ENCODE measurements at places on chromosomes 3 and 15.

GRCh38 chr15:38883987-38884386 lies 319.4 kb upstream of the RASGRP1 start:
- DNase-seq = no peak

GRCh38 chr3:173685456-173685855 lies 287.9 kb downstream of the NLGN1 start:
- no peak for DNase-seq

DNA sequence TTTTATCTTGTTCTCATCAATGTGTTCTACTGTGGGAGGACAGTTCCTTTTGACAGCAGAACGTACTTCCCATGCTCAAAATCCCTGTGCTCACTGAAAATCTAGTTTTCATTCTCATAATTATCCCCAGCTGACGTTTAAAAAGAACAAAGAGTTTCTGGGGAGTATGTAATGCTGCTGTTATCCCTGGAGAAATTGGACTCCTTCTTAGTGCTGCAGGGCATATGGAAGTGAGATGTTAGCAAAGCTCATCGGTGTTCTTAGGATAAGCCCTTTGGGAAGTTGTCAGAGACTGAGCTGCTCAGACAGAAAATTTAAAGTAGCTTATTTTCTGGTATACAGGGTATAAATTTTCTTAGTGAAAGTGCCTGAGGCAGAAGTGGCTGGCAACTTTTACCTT lies 66.5 kb downstream of the CDAN1 start:
- no peak for DNase-seq

GRCh38 chr3:3074551-3075257 lies 35.5 kb downstream of the IL5RA start:
- no peak for DNase-seq

- DNase-seq = no peak
These were observed 21.3 kb downstream of the ITGA11 start for GRCh38 chr15:68410466-68411342.

- no peak for DNase-seq
These were observed 336.2 kb upstream of the TPM1 start for GRCh38 chr15:62706317-62706716.

- no peak for DNase-seq
These were observed 57.6 kb upstream of the MEX3B start for GRCh38 chr15:82103468-82103867.

- DNase-seq = peak; percentile 4
These were observed 223.6 kb upstream of the PDZRN3 start for GRCh38 chr3:73848173-73848906.

DNA sequence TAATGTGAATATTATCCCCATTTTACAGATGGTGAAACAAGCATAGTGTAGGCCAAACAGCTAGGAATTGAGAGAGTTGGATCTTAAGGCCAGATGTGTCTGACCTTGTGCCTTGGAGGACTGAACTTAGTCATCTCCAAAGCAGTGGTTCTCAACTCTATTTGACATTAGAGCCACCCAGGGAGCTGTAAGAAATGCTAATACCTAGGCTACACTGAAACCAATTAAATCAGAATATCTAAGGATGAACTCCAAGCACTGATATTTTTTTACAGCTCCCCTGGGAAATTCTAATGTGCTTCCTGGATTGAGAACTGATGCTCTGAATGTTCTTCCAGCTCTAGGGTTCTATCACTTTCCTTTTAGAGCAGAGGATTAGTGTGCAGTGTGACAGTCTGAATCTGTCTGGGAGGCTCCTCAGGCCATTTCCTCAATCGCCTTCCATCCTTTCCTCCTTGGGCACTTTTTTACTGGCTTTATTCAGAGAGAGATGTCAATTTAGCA lies 32.3 kb downstream of the POLR2M start:
- DNase-seq = no peak

DNA sequence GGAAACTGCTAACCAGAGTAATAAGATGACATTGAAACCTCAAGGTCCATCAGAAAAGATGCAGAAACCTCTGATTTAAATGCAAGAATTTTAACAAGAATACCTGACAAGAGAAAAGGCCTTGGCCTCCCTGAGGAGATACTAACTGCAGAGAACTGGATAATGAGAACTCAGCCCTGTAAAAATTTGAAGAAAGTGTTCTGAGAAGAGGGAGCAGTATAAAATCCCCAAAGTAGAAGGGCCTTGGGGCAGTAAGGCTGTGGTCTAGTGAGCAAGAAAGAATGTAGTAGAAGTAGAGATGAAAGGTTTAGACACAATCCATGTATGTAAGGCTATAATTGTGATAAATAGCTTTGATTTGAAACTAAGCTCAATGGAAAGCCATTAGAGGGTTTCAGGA lies 394.1 kb downstream of the ZBBX start:
- DNase-seq = no peak

DNA sequence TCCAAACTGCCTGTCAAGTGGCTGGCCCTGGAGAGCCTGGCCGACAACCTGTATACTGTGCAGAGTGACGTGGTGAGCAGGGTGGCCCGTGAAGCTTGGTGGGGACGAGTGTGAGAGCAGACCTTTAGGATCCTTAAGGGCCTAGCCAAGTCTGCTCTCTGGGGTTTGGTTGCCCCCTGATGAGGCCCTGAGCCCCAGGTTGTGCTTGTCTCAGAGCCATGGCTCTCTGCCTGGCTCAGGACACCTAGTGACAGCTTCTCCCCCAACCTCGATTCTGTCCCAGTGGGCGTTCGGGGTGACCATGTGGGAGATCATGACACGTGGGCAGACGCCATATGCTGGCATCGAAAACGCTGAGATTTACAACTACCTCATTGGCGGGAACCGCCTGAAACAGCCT lies 14.4 kb downstream of the TYRO3 start:
- no peak for DNase-seq

DNA sequence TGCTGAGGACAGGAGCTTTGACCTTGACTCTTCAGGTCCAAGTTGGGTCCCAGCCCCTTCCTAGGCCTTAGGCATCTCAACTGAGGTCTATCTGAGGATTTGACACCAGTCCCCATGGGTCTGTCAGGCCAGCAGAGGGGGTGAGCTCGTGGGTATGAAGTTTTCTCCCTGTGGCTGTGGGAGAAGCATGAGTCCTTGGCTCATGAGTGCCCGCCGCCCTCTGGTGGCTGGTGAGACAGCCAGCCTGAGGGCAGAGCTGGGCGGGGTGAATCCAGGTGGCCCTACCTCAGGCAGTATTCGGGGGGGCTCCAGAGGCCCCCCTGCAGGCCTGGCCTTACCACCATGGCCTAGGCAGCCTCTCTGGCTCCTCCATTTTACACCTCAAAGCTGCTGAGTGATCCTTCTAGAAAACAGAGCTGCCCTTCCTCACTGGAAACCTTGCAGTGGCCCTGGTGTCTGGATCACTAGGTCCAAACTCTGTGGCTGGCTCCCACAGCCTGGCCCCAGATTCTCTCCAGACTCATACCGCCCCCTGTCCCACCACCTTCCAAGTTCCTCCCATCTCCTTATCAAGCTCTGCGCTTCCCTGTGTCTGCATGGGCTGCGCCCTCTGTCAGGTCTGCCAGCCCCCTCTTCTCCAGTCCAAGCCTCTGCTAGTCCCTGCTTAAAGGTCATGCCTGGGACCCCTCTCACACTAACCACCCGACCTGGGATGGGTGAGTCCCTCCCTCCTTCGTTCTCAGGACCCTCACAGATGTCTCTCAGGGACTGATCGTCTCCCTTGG lies 16.1 kb downstream of the SH2D7 start:
- DNase-seq = peak; percentile 72

DNA sequence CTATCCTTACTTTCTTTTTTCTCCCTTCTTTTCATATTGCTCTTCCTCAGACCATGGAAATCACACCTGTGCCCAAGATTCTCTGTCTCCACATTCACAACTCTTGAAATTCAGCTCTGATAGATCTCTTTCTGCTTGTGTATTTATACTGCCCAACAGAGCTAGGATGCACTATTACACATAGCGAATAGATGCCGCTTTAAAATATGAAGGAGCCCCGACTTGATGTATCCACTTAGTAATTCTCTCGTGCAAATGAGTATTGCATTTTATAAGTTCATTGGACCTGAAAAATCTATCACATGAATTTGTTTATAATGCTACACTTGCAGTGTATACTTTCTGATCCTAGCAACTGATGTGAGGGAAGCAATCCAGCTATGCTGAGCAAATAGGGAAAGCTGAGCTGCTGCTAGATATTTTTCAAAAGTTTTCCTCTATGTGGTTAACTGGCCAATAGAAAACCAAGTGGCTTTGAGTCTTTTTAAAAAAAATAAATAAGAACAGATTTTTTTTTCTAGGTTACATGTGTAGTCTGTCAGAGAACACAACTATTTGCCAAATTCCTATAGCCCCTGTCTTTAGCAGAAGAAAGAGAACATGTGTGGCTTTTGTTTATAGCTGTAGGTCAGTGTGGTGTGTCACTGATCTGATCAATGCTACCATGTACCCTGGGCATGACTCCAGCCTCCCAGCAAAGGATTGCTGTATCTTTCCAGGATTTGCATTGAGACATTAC lies 64.3 kb upstream of the LEKR1 start:
- no peak for DNase-seq

DNA sequence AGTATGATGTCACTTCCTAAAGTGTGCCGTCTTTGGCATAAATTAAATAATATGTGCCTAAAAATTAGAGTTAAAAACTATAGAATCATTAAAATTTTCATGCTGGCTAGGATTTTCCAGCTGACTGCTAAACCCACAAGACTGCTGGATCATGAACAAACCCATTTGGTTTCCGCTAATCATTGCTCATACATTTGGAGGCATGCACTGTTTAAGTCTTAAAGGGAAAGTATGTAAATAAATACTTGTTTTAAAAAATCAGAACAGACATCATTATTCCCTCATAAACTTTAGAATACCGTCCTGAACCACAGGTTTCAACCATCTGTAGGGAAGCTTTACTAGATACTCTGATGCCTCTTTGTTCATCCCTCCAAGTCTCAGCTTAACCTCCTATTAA lies 26.5 kb downstream of the ATP6V1A start:
- DNase-seq = no peak

DNA sequence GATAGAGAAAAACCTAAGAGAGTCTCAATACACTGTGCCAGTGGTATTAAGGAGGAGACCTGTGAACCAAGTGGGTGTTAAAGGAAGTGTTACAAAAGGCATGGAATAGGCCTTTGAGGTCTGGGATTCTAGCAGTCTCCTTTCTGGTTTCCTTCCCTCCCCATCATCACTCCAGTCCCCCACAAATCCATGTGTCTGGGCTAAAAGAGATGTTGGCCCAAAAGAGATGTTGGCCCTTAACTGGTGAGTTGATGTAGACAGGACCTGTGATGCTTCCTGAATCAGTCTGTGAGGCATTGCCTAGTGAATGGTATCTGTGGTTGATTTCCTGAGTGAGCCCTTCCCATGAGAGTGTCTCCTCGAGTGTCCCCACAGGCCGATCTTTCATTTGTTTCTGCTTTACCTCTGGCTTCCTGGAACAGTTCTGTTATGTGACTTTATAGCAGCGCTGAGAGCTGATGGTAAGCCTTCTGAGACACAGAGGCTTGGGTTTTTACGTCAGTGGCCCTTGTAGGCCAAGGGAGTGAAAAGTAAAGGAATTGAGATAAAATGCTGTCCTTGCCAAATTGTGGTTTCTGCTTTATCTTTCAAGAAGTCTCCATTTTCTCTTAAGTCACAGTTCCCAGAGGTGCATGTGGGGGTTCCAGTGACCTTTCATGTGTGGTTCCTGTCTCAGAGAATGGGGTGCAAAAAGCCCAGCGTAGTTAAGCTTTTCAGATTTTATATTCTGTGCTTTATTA lies 87.8 kb downstream of the KLHL25 start:
- DNase-seq = no peak

GRCh38 chr3:144586382-144586781 lies 614.8 kb downstream of the DIPK2A start:
- no peak for DNase-seq

- DNase-seq = no peak
These were observed 19.8 kb upstream of the ACOX2 start for GRCh38 chr3:58556761-58557221.

DNA sequence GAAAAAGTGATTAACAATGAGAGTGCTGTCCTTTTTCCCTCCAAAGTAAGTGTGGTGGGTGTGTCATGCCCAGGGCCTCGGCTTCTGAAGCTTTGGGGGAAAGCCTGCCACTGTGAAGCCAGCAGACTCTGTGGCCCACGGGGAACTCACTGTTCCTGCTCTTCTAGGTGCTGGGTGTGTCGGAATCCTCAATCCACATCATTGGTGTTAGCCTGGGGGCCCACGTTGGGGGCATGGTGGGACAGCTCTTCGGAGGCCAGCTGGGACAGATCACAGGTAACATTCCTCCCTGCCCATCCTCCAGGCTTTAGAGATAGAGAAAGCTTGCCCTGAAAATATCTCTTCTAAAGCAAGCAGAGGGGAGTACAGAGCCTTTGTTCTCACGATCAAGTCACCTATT lies 11.6 kb downstream of the PLA1A start:
- DNase-seq = no peak

DNA sequence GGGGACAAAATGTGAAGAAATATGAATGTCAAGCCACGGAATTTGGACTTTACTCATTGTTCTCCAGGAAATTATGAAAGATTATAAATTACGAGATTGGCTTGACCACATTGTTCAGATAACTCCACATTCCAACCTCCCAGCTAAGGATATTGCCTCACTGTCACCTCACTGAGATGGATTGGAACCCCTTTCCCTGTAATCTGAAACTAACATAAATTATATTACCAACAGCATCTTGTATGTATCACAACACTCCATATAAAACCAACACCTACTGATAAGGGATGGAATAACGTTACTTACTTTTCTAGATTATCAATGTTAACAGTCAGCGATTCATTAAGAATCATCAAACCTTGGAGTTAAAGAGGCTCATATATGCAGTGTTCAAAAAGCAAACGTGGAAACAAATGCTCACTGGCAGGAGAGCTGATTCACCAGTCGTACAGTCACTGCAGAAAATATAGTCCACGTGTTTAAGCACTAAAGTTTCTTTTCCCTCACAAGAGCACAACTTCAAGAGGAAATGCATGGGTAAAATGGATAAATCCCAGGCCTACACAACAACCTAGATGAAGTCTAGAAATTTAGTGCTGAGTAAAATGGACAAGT lies 451.5 kb downstream of the FGF12 start:
- no peak for DNase-seq

- DNase-seq = no peak
These were observed 23.1 kb downstream of the SYN2 start for GRCh38 chr3:12027184-12027846.

- peak; percentile 28 for DNase-seq
These were observed 117.8 kb downstream of the RAB11A start for GRCh38 chr15:65987100-65987499.

GRCh38 chr3:155034786-155035185 lies 45.3 kb upstream of the MME start:
- DNase-seq = no peak

DNA sequence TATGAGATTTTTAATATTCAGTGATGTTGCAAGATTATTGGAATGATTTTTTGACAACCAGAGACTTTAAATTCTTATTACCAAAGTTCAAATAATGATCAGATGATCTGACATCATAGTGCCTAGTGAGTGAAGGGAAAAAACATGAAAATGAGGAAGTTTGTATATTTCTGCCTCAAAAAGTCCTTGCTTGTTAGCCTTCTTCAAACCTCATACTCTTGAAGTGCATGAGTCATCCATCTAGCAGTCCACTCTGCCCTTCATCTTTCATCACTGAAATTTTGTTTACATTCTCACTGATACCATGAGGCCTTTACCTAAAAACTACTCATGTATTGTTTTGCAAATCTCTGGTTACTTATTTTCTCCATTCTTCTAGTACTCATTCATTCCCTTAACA lies 23.9 kb upstream of the OR5H6 start:
- no peak for DNase-seq
